AG10803 (cell line): ENCODE measurements at places on chromosomes 7 and 10.
A peak's percentile ranks its signal among the peaks of the same experiment; 100 is the strongest.

DNA sequence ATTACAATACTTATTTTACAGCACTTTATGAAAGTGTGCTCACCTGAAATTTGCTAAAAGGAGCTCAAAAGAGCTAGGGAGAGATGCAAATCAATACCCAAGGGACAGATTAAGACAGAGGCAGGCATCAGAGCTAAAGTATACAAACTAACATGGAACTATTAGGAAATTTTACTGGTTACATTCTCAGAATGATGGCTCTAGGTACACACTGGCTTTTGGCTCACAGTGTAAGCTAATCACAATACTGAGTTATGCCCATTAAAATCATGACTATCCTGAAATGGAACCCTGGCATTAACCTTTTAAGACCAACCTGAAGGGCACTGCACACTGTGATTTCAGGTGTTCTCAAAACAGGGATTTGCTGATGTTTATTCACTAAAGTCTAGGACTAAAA, 98.1 kb downstream of the NT5C2 start:
- DNase-seq: no peak

DNA sequence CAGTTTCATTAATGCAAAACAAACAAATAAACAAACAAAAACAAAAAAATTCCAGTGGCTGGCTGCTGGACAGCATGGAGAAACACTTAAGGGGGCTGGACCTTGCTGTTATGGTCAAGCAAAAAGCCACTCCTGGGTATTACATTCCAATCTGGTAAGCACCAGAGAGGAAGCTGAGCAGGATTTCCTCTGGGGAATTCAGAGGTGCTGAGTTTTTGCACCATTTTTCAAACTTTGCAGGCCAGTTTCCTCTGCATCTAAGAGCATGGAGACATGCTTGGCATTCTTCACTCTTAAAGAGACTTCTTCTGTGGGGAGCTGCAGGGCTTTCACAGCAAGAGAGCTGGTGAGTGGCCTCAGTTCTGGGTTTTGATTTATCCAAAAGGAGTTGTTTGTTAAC, 84.5 kb downstream of the FZD1 start:
- DNase-seq: peak; percentile 44

DNA sequence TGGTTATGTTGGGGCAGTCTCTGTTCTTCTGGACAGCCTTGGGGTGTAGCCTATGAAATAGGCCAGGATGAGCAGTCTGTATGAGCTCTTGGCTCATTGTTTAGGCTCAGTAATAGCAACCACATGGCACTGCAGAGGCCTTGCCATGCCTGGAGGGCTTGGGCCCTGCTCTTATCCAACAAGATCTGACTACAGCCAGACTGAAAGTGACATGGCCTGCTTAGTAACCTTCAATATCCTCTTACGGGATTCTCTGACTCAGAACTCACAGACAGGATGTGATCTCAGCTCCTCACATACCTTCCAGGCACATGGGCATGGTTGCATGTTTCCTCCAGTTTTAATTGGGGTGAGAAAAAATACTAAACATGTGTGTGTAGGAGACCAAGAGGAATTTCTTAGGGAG, 289.3 kb downstream of the PTEN start:
- DNase-seq: peak; percentile 99

DNA sequence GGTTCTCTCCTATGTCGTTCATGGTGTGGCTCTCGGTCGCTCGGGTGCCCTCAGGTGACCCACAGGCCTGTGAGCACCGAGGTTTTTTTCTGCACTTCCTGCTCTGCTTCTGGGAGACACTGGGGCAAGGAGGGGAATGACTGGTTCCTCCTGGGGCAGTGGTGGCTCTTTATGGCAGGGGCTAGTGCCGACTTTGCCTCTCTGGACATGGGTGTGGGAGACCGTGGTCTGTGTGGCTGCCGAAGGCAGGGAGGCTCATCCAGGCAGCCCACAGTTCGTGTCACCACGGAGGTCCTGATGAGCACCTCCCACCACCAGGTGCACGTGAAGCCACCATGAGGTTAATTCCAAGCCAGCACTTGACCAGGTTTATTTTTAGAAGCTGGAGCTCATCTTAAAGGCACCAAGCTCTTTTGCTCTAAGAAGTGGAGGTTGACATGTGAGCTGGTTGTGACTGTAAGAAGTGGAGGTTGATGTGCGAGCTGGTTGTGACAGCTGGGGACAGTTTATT, 24.7 kb upstream of the DPYSL4 start:
- no peak for DNase-seq

DNA sequence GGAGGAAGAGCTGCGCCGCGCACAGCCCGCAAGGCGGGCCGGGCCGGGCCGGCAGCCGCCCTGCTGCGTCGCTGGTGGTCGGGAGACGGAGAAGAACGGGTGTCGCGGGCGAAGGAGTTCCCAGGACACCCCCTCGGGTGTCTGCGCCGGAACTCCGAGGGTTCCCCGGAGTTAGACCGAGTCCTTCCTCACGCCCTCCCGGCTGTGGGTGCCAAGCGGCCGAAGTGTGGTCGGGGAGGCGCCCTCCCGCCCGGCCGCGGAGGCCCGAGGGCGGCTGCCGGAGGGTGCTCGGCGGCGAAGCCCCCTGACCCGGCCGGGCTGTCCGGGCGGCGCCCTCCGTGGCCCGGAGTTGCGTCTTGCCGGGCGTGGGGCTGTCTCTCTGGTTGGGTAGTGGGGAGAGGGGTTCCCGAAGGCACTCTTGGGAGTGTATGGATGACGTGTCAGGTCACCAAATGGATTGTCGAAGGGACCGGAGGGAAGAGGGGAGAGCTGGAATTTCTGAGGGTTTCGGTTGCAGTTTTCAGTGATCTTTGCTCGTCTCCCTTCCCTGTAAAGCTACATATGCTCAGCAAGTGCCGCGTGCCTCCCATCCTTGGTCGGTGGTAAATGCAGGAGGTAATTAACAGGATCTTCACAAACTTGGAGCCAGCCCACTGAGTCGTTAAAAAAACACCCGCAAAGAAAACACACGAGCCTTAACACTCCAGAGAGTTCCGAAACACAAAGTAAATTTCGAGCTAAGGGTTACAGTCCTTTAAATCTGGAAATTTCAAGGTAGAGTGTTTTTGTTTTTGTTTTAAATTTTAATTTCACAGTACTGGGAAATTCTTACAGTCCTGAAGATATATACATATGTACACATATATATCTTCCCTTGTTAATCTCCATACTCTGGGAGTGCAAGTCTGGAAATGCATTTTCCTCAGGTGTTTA, 871 bp downstream of the ST7 start:
- DNase-seq: peak; percentile 84

GRCh38 chr10:28327491-28327880, 24.6 kb upstream of the MPP7 start:
- peak; percentile 35 for DNase-seq

DNA sequence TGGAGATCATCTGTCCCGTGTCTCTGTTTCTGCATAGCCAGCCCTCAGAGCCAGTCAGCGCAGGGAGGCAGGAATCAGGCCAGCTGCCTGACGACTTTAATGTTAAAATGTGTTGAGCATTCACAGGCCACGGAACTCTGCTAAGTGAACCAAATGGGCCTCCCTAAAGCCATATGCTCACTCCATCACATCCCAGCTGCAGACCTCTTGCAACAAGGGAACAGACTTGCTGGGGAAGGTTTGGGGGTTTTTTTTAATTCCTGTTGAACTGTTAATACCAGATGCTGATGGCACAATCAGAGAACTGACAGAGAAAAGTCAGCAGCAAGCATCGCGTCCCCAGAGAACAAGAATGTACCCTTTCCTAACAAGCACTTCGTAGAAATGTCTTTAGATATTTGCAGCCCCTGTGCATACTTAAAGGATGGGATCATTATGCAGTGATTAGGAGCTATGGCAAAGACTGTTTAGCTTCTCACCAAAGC, 900.4 kb upstream of the AUTS2 start:
- DNase-seq: peak; percentile 92

GRCh38 chr7:116271963-116272886, 61.9 kb downstream of the TES start:
- DNase-seq: peak; percentile 95

GRCh38 chr10:86693721-86694369, 25.5 kb downstream of the LDB3 start:
- DNase-seq: peak; percentile 78
